Stimulated activated CD4-positive, alpha-beta T cell treated with anti-CD3 and anti-CD28 coated beads, Interleukin-1b, Interleukin-23, amount 100 ng/mL, for 4 hours (primary cell): ENCODE measurements at places on chromosomes 3 and 15.

- no peak for DNase-seq
Observed at GRCh38 chr3:4674216-4674615, 181.1 kb downstream of the ITPR1 start.

DNA sequence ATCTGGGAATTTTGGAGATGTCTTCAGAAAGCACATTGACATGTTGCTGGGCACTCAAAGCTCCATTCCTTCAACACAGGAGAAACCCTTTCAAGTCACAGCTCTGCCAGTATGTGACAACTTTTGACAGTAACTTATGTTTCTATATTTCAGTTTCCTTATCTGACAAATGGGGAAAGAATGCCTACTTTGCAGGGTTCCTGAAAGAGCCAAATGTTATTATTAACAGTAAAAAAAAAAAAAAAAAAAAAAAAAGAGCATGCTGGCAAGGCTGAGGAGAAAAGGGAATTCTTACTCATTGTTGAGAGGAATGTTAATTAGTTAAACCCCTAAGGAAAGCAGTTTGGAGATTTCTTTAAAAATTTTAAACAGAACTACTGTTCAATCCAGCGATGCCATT, 272.5 kb upstream of the TGFBR2 start:
- DNase-seq, result no peak

DNA sequence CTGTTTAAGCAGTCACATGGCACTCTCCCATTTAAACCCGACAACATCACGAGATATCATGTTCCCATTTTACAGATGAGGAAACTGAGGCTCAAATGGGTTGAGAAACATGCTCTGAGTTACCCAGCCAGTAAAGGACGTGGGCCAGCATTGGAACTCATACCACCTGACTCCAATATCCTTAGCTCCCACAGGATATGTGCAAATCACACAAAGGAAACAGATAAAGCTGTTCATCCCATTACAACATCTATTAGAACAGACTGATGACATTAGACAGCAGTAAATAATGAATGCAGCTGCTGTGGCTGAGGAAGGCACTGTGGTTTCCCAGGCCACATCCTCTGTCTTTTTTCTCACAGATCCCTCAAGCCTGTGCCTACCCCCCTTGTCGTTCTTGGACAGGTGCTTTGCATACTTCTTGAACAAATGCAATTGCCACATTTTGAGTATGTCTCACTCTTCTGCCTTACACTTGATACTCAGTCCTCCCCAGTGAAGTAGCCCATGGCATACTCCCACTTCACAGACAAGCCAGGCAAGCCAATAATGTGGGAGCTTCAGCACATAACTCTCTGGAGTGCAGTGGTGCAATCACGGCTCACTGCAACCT, 17.7 kb downstream of the FRMD4B start:
- DNase-seq, result no peak

GRCh38 chr3:167650459-167650858, 3.3 kb downstream of the WDR49 start:
- no peak for DNase-seq

- DNase-seq, result no peak
Observed at GRCh38 chr15:85141726-85142125, 160.1 kb downstream of the PDE8A start.

- DNase-seq, result no peak
Observed at GRCh38 chr3:78912687-78913086, 855.1 kb downstream of the ROBO1 start.

DNA sequence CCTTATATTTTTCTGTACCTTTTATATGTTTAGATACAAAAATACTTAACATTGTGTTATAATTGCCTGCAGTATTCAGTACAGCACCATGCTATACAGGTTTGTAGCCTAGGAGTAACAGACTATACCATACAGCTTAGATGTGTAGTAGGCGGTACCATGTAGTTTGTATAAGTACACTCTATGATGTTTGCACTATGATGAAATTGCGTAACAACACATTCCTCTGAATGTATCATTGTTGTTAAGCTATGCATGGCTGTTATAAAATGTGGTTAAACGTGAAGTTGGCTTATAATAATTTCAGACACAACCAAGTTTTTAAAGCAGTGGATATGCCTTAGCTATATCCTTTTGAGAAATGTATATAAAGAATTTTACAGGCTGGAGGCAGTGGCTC, 328.3 kb downstream of the PLCL2 start:
- no peak for DNase-seq

GRCh38 chr3:113794526-113794925, 44.1 kb upstream of the GRAMD1C start:
- DNase-seq, result no peak

DNA sequence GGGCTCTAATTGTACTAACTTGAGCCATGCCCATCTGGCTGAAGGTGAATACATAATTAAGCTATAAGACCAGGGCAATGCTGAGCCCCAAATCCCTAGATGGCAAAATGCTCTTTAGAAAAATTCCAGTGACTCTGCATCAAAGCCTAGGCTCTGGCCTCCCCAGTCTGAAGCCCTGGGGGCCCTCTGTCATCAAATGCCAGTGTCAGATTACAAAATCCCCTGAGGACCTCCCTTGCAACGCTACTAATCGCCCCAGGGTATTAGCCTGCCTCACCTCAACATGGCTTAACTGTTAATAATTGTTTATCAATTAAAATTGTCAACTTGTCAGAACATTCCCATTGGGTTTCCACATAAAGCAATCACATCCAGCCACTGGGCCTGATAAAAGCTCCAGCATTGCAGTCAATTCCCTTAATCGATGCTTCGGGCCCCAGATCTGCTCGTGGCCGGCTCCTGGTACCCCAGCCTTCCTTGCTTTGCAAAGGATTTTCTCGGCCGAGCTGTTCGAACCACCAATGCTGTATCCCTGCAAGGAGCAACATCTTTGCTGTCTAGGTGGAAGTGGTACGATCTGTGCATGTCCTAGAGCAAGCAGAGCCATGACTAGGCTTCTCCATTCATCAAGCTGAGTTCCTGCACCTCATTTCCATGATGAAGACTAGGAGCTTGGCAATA, 151.7 kb downstream of the MEGF11 start:
- no peak for DNase-seq

DNA sequence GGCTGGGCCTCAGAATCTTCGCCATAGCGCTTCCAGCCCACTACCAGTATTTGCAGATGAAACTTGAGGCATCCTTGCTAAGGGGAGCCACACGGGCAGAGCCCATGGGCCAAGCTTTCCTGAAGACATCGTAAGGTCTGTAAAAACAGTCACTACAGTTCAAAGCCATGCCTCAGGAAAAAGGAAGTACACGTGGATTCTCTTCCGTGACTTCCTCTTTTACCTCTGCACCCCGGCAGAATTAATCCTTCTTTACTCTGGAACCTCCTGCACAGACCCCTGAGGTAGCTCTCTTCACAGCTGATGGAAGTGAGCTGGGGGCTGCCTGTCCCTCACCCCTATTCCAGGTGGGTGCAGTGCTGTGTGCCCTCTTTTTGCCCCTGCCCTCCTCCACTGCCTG, 129.2 kb downstream of the CHDH start:
- no peak for DNase-seq

GRCh38 chr15:70545526-70545925, 217.8 kb downstream of the UACA start:
- DNase-seq, result no peak

DNA sequence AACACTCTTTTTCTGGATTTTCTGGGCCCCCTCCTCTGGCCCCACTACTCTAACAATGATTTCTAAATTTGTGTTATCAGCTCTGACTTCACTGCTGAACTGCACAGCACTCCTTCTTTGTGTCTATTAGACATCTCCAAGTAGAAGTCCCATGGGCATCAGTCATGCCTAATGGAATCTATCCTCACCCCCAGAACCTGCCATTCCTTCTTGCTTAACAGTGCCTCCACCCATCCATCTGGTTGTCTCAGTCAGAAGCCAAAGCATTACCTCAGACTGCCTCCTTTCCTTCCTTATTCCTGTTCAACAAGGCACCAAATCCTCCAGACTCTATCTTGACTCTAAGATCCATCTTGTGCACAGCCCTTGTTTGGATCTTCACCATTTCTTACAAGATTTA, 36.2 kb downstream of the SSR3 start:
- DNase-seq, result no peak

DNA sequence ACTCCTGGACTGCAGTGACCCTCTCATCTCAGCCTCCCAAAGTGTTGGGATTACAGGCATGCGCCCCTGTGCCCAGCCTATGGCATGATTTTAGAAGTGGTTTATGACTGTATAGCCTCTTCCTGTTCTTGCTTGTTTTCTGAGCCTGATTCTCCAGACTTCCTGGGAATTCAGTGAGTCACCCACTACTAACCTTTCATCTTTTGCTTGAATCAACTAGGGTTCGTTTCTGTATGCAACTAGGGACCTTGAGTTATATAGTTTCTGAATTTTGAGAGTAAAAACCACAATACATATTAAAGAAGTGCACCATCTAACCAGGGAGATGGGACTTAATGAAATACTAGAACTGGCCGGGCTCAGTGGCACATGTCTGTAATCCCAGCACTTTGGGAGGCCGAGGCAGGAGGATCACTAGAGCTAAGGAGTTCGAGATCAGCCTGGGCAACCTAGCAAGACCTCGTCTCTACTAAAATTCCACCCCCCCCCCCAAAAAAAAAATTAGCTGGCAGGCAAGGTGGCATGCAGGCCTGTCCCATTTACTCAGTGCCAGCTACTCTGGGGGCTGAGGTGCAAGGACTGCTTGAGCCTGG, 76.0 kb downstream of the ZNF609 start:
- peak; percentile 27 for DNase-seq

- no peak for DNase-seq
Observed at GRCh38 chr3:36876181-36876936, 68.5 kb downstream of the TRANK1 start.

DNA sequence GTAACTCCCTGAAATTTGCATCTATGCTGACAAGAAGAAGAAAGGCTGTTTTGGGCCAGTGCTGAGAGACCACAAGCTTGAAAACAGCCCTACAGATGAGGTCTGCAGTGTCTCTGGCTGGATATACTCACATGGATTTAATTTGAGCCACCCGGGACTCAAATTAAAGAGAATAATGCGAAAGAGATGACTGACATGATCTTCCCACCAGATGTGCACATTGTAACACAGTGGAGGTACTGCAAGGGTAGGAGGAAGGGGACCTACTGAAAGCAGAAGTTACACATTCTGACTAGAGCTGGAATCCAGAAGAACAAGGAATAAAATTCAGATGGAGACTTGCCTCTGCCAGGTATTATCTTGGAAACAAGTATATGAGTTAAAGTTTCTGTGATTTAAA, 728.3 kb upstream of the SGO1 start:
- DNase-seq, result no peak

- DNase-seq, result no peak
Observed at GRCh38 chr3:8286086-8286485, 215.5 kb upstream of the LMCD1 start.

GRCh38 chr3:61894988-61895935, 333.9 kb downstream of the PTPRG start:
- DNase-seq, result no peak

GRCh38 chr3:131901686-131902085, 133.1 kb downstream of the CPNE4 start:
- DNase-seq, result no peak

DNA sequence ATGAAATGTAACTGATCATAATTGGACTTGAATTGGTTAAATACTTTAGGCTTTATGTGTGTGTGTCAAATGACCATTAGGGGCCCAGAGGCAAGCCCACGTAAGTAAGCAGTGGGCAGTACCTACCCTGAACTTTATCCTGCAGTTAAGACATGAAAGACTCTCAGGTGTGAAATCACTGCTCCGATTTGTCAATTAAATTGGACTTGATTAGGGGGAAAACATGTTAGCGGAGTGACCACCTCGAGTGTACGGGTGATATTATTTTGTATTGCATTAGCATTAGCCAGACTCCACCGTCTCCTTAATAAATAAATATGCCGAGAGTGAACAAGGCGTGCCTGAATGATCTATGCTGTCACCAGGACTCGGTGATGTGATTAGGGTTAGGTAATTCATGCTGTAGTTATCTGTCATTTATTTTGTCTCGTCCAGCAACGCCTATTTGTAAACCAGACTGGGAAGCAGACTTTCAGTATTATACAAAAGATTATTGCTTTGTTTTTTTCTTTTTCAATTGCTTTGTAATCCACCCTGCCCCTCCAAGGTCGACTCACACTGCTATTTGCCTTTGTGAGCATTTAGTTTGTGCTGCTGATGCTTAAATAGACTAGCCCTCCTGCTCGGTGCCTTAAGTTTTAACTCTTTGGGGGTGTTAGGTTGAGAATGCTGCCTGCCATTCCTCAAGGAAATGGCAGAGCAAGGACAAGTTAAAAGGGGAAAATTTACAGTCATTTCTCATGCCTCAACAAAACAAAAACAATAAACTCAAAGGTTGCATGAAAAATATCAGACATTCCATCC, 1.8 kb downstream of the RBMS3 start:
- DNase-seq, result no peak

- DNase-seq, result no peak
Observed at GRCh38 chr3:167054926-167055325, 325.2 kb downstream of the ZBBX start.

DNA sequence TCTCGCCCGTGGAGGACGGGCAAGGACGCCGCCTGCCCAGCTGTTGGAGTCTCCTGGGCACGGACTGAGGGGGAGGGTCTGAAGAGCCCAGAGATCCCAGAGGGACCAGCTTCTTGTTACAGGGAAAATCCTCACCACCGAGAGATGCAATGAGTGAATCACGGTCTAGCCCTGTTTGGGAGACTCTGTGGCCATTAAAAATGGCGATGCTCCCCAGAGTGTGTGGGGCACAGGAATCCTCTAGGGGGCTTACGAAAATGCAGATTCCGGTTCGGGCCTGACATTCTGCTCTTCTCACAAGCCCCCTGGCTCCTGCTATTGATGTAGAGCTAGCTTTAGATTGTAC, 35.5 kb upstream of the EPHB3 start:
- no peak for DNase-seq

DNA sequence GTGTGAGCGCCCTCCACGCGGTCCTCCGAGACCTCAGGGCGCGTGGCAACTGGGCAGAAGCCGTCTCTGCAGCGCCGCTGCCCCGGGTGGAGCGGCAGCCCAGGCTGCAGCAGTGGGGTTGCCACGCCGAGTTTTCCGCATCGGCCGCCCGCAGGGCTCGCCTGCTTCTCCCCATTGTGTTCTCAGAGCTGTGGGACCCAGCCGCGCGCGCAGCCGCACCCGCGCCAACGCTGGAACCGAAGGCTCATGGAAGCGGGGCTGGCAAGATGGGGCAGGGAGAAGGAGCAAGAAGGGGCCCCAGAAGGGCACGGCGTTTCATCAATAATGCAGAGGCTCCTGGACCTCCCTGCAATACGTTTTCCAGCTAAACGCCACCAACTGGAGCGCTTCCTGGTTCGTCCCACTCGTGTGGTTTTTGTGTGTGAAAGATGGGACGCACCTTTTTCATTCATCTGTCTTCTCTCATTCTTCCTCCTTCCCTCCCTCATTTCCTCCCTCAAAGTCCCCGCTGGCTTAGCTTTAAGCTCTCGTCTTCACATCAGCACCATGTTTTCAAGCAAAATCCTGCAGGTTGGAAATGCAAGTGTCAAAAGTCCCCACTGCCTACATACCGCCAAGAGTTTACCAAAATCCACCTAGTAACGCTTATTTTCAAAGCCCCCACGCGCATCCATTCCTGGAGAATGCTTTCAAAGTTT, 1.2 kb downstream of the ROBO1 start:
- no peak for DNase-seq

GRCh38 chr15:94015324-94015723, 216.0 kb upstream of the MCTP2 start:
- no peak for DNase-seq

GRCh38 chr3:81270603-81271379, 490.7 kb downstream of the GBE1 start:
- DNase-seq, result no peak

- no peak for DNase-seq
Observed at GRCh38 chr3:46849045-46849631, 14.1 kb downstream of the MYL3 start.

- no peak for DNase-seq
Observed at GRCh38 chr15:92907229-92907628, 7.1 kb downstream of the CHD2 start.
